ENCODE measurements at places on chromosomes 2 and 18. TPM values are rescaled to one million over a fixed set of nuclear protein-coding genes. Genes with fewer than 3 reads are reported as not detected.
A peak's percentile ranks its signal among the peaks of the same experiment; 100 is the strongest.

Gene CROCC2
- polyA plus RNA-seq = not detected

Gene TDRD15
- polyA plus RNA-seq = not detected

- H3K36me3 ChIP-seq = no peaks in the 10 kb centered on the region
- H3K27me3 ChIP-seq = no peaks in the 10 kb centered on the region
- H3K4me3 ChIP-seq = no peak overlapping the region
- DNase-seq = no peak
- H3K4me1 ChIP-seq = peaks cover 20% of the 10 kb centered on the region
Observed at GRCh38 chr2:172009823-172010222, 10.1 kb downstream of the METAP1D start.

Gene CRYGD
- not detected for polyA plus RNA-seq

GRCh38 chr18:6730416-6731221, 1.1 kb downstream of the ARHGAP28 start:
- H3K27ac ChIP-seq = no peak overlapping the region
- no peak overlapping the region for H3K4me3 ChIP-seq
- no peaks in the 10 kb centered on the region for H3K27me3 ChIP-seq
- DNase-seq = no peak

Gene NBAS
- polyA plus RNA-seq = 19.3 TPM

GRCh38 chr2:234951664-234952269, at the start of gene SH3BP4:
Gene SH3BP4 (plus strand): TSS chr2:234952017. CDS start chr2:235035003, 82,986 bp downstream.
- no peak within 1 kb of the TSS for H3K27ac ChIP-seq
- no peaks in the 10 kb centered on the region for H3K36me3 ChIP-seq
- H3K4me3 ChIP-seq = no peak within 1 kb of the TSS
- no peaks in the 10 kb centered on the region for H3K4me1 ChIP-seq
- DNase-seq = peak; percentile 1

Gene PROKR1
- polyA plus RNA-seq = not detected

- no peaks in the 10 kb centered on the region for H3K4me1 ChIP-seq
- H3K4me3 ChIP-seq = no peak overlapping the region
- no peaks in the 10 kb centered on the region for H3K27me3 ChIP-seq
- DNase-seq = no peak
- H3K36me3 ChIP-seq = no peaks in the 10 kb centered on the region
Observed at GRCh38 chr2:154140249-154141025, 268.7 kb downstream of the GALNT13 start.

Gene SERPINB13
- not detected for polyA plus RNA-seq

Gene FAP
- polyA plus RNA-seq = not detected

Gene RESP18
- not detected for polyA plus RNA-seq

- no peak overlapping the region for H3K4me3 ChIP-seq
- no peak overlapping the region for H3K27ac ChIP-seq
- no peaks in the 10 kb centered on the region for H3K27me3 ChIP-seq
- no peaks in the 10 kb centered on the region for H3K36me3 ChIP-seq
Observed at GRCh38 chr2:103293742-103294077, 531.9 kb downstream of the TMEM182 start.

- H3K27ac ChIP-seq = no peak overlapping the region
- DNase-seq = no peak
- no peaks in the 10 kb centered on the region for H3K4me1 ChIP-seq
- H3K27me3 ChIP-seq = no peaks in the 10 kb centered on the region
- no peaks in the 10 kb centered on the region for H3K36me3 ChIP-seq
Observed at GRCh38 chr2:160921386-160921964, 238.8 kb upstream of the TANK start.

DNA sequence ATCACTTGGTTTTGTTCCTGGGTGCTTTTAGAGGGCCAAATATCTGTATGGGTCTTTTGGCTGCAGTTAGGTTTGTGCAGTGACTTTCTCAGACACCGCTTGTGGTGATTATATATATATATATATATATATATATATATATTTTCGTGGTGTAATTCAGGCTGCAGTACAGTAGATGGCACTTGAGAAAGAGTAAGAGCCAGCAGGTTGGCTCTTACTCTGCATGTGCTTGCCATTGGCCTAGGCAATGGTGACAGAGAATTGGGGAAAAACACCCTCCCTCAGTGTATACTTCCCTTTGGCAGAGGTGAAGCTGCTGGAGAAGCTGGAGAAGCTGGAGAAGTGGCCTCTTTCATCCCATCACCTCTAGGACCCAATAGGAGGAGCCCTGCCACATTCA, 22.2 kb upstream of the MYL1 start:
- no peak for DNase-seq
- no peaks in the 10 kb centered on the region for H3K36me3 ChIP-seq
- H3K27me3 ChIP-seq = no peaks in the 10 kb centered on the region
- H3K4me1 ChIP-seq = no peaks in the 10 kb centered on the region
- H3K4me3 ChIP-seq = no peak overlapping the region

Gene SDC1
- not detected for polyA plus RNA-seq

GRCh38 chr2:64471600-64471999, 17.6 kb downstream of the LGALSL start:
- H3K27ac ChIP-seq = no peak overlapping the region
- H3K4me1 ChIP-seq = no peaks in the 10 kb centered on the region
- no peaks in the 10 kb centered on the region for H3K36me3 ChIP-seq
- no peak for DNase-seq

GRCh38 chr2:225437319-225437718, 37.8 kb downstream of the NYAP2 start:
- DNase-seq = no peak
- no peaks in the 10 kb centered on the region for H3K36me3 ChIP-seq
- H3K27me3 ChIP-seq = no peaks in the 10 kb centered on the region
- H3K4me1 ChIP-seq = no peaks in the 10 kb centered on the region

Gene COLEC11
- not detected for polyA plus RNA-seq

DNA sequence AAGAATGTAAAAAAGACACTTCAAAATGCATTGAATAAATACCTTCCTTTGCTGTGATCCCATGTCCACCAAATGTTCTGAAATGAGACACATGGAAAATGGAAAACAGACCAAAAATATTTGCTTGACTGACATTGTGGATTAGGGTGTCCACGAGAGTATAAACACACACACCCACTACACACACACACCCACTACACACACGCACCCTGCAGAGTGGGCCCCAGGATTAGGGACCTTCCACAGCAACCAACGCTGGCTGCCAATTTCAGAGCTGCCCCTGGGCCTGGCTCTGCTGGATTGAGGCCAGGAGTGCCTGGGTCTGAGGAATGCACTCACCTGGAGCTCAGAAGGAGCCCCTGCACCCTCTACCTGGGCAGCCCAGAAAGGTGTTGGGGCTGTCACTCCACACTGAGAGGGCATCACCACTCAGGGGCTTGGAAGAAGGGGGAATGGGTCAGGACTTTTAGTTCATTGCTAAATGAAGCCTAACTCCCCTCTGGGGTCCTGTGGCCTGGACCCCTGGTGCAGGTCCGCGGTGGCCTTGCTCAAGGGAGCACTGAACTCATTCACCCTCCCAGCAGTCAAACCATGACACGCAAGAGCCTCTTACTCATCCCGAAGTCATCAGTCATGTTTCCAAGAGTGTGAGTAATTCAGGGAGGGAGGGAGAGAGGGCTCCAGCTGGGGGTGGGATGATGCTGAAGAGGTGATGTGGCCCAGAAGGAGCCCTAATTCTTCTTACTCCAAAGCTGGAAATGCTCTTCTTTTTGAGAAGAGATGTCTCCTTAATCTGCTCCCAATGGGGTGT, 50.2 kb upstream of the PLB1 start:
- no peak for DNase-seq
- no peak overlapping the region for H3K27ac ChIP-seq
- H3K27me3 ChIP-seq = no peaks in the 10 kb centered on the region
- peaks cover 6% of the 10 kb centered on the region for H3K4me1 ChIP-seq
- H3K4me3 ChIP-seq = no peak overlapping the region

DNA sequence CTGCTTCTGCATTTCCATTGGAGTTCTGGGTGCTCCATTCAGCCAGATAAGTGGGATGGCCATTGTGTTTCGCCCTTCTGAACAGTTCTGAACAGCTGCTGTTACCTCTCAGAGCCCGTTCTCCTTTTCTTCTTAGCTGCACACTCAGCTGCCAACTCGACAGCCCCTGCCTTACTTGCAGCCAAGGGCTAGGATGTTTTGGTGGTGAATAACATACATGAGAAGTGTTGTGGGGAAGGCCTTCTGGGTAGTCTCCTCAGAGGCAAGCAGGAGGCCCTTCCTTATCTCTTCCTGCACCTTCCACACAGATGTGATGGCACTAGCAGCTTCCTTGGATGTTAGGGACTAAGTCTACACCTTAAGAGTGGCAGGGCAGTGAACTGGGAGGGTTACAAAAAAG, 138.4 kb upstream of the NOSTRIN start:
- H3K4me1 ChIP-seq = peaks cover 6% of the 10 kb centered on the region
- H3K36me3 ChIP-seq = no peaks in the 10 kb centered on the region
- H3K27ac ChIP-seq = no peak overlapping the region

DNA sequence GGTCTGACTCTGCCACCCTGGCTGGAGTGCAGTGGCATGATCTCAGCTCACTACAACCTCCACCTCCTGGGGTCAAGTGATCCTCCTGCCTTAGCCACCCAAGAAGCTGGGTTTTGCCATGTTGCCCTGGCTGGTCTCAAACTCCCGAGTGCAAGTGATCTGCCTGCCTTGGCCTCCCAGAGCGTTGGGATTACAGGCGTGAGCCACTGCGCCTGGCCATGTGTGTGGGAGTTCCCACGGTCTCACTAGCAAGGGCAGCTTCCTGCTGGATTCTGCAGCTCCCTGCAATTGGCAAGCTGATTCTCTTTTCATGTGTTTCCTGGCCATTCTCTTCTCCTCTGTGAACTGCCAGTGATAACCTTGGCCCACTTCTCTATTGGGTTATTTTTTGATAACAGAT, 84.0 kb downstream of the USP40 start:
- DNase-seq = no peak
- H3K4me3 ChIP-seq = no peak overlapping the region
- H3K4me1 ChIP-seq = no peaks in the 10 kb centered on the region
- H3K27ac ChIP-seq = no peak overlapping the region
- no peaks in the 10 kb centered on the region for H3K36me3 ChIP-seq

Gene ASB3
- 29.2 TPM for polyA plus RNA-seq

DNA sequence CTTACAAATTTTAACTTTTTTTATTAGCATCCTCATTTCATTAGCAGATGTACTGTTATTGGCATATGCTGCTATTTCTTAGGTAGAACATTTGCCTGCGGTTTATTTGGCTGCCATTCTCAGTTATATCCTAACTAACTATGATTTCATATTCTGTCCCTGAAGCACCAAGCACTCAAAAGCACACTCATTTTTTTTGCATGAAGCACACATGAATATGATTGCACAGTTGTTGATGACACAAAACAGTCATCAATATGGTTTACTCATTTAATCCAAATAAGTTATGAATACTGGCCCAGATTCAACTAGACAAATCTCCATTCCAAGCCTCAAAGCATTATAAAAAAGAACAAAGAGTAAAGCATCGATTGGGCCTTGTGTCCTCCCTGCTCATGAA, 129.4 kb upstream of the CNTNAP5 start:
- H3K4me1 ChIP-seq = no peaks in the 10 kb centered on the region
- no peak for DNase-seq
- H3K4me3 ChIP-seq = no peak overlapping the region
- H3K27ac ChIP-seq = no peak overlapping the region
- no peaks in the 10 kb centered on the region for H3K36me3 ChIP-seq

DNA sequence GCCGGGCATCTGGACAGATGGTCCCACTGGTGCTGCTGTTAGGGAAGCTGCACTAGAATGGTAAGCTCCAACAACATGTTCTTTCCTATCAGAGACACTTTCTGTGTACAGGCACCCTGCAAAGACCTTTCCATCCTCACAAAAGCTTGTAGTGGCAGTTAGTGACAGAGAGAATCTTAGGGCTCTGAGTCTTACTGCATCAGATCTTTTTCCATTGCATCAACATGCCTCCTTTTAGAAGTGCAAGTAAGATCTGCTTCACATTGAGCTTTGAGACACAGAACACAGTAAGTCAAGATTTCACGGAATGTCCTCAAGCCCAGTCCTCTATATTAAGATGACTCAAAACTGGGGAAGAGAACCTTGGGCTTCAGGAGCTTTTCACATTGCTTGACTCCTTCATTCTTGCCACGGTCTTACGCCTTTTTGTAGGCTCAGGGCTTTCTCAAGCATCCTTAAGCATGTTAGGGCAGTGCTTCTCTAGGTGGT, 52.6 kb downstream of the ARL4C start:
- no peak overlapping the region for H3K4me3 ChIP-seq
- H3K27me3 ChIP-seq = no peaks in the 10 kb centered on the region
- H3K36me3 ChIP-seq = no peaks in the 10 kb centered on the region
- no peak for DNase-seq

Gene UGT1A3
- polyA plus RNA-seq = not detected

Gene PGAP1
- polyA plus RNA-seq = 0.43 TPM

GRCh38 chr2:36792951-36793350, 96.4 kb downstream of the VIT start:
- H3K27me3 ChIP-seq = no peaks in the 10 kb centered on the region
- H3K27ac ChIP-seq = no peak overlapping the region
- no peak overlapping the region for H3K4me3 ChIP-seq
- no peaks in the 10 kb centered on the region for H3K4me1 ChIP-seq
- H3K36me3 ChIP-seq = no peaks in the 10 kb centered on the region
- DNase-seq = no peak

DNA sequence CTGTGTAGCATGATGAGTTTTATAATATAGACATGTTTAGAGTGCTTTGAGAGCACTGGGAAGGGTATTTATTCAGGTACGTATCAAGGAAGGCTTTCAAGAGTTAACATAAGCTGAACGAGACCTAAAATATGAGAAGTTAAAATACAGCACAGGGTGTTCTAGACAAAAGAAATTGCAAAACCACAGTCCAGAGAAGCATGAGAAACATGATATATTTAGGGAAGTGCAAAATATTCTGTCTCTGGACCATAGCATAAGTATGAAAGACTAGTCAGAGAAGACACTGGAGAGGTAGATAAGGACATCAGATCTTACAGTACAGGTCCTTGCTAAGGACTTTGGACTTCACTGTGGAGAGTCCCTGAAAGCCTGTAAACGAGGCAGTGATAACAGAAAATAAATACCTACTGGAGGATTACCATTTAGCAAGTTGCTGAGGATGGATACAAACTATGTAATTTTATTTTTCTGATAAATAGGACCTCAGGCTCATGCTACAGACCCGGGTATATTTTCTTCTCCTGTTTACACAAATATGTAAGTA, 43.7 kb downstream of the FSIP2 start:
- no peaks in the 10 kb centered on the region for H3K36me3 ChIP-seq
- H3K27ac ChIP-seq = no peak overlapping the region
- no peak for DNase-seq
- no peaks in the 10 kb centered on the region for H3K27me3 ChIP-seq
- no peaks in the 10 kb centered on the region for H3K4me1 ChIP-seq

Gene TNFAIP6
- polyA plus RNA-seq = not detected

DNA sequence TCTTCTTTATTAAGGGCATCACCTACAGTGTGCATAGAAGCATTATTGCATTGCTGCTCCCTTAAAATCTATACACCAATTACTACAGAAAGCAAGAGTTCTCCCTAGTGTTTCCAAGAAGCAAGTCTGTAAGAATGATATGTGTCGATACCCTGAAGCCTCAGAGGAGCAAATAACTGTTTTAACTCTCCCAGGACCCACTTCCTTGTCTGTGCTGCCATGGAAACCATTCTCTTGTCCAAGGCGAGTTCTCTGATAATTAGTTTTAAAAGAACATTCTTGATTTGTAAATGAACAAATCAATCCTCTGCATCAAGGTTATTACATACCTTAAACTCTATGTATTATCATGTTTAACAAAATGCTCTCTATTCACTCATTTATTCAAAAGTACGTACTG, 326.8 kb upstream of the KLHL14 start:
- H3K27me3 ChIP-seq = no peaks in the 10 kb centered on the region
- H3K4me1 ChIP-seq = no peaks in the 10 kb centered on the region
- no peak for DNase-seq
- no peaks in the 10 kb centered on the region for H3K36me3 ChIP-seq
- no peak overlapping the region for H3K4me3 ChIP-seq
